ENCODE measurements at places on chromosomes 13 and 19.

GRCh38 chr19:10018786-10019185 is 5.5 kb downstream of the RDH8 start:
- DNase-seq = no peak

GRCh38 chr19:51441410-51442390 is 16.6 kb downstream of the SIGLEC8 start:
- no peak for DNase-seq

DNA sequence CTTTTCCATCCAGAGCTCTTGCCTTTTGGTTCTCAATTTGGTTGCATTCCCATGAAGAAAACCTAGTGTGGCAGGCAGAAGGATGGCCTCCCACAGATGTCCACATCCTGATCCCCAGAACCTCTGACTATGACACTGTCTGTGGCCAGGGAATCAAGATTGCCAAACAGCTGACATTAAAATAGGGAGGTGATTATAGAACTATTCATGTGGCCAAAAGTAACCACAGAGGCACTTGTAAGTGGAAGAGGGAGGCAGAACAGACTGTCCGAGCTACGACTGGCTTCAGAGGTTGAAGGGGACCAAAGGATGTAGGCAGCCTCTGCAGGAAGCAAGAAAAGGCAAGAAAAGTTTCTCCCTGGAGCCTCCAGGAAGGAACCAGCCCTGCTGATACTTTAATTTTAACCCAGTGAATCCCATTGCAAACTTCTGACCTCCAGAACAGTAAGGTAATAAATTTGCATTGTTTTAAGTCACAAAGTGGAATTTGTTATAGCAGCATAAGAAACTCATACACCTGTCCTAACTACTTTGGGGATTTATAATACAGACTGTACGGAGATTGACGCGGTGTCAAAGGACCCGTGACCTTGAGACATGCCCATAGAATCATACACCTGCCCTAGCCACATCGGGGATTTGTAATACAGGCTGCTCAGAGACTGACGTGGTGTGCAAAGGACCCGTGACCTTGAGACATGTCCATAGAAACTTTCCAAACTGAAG is 106.5 kb downstream of the ATP11A start:
- no peak for DNase-seq

- no peak for DNase-seq
These were observed 119.7 kb upstream of the SPATA13 start for GRCh38 chr13:24040835-24041234.

DNA sequence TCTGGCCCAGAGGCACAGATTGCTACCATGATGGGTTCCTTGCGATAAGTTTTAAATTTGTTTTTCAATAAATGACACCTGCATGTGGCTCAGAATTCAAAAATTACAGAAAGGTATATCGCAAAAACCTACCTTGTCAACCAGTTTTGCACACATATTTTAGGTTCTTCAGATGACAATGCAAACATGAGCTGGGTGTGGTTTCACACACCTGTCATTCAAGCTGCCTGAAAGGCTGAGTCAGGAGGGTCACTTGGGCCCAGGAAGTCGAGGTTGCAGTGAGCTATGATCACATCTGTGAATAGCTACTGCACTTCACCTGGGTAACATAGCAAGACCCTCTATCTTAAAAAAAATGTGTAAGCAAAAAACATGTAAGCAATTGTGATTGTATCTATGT is 56.1 kb downstream of the DNM2 start:
- DNase-seq = no peak

DNA sequence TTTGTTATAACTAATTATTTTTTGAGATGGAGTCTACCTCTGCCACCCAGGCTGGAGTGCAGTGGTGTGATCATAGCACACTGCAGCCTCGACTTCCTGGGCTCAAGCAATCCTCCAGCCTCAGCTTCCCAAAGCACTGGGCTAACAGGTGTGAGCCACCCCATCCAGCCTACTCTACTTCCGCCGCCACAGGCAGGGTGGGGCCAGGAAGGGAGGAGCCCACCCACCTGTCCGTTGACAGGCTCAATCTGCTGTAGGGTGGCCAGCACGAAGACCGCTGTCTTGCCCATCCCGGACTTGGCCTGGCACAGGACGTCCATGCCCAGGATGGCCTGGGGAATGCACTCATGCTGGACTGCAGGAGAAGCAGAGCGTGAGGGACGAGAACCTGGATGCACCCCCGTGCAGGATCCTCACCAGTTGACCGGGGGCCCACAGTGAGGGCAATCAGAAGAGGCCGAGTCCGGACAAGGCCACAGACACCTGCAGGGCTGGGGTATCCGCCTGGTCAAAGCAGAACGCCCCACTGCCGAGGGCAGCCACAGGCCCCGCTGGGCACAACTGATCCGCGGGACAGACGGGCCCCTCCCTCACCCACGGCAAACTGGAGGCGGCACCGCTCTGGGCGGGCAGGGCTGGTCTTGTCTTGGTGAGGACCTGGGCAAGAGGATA is 6.7 kb downstream of the DDX39A start:
- no peak for DNase-seq
